Spleen (tissue), 13 donors: ENCODE measurements at places on chromosomes 5 and 9. TPM values are rescaled to one million over a fixed set of nuclear protein-coding genes. Genes with fewer than 3 reads are reported as not detected.
A peak's percentile ranks its signal among the peaks of the same experiment; 100 is the strongest.

DNA sequence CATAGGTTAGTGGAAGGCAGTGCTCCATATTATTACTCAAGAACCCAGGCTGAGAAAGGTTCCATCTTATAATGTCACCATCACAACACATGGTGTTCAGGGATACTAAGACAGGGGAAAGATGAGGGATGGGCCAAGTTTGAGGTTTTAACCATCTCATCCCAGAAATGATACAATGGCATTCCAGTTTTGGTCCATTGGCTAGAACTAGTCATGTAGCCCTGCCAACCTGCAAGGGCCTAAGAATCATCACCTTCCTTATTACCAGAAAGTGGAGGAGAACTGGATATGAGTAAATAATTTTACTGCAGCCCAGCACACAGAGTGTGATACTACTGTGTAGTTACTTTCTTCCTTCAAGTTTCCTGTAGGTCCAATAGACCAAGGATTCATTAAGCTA, 144.5 kb upstream of the ABCA1 start:
- no peaks in the 10 kb centered on the region for H3K36me3 ChIP-seq
- DNase-seq = no peak
- H3K4me1 ChIP-seq = peaks cover 8% of the 10 kb centered on the region
- no peaks in the 10 kb centered on the region for H3K27me3 ChIP-seq
- H3K27ac ChIP-seq = no peak overlapping the region

DNA sequence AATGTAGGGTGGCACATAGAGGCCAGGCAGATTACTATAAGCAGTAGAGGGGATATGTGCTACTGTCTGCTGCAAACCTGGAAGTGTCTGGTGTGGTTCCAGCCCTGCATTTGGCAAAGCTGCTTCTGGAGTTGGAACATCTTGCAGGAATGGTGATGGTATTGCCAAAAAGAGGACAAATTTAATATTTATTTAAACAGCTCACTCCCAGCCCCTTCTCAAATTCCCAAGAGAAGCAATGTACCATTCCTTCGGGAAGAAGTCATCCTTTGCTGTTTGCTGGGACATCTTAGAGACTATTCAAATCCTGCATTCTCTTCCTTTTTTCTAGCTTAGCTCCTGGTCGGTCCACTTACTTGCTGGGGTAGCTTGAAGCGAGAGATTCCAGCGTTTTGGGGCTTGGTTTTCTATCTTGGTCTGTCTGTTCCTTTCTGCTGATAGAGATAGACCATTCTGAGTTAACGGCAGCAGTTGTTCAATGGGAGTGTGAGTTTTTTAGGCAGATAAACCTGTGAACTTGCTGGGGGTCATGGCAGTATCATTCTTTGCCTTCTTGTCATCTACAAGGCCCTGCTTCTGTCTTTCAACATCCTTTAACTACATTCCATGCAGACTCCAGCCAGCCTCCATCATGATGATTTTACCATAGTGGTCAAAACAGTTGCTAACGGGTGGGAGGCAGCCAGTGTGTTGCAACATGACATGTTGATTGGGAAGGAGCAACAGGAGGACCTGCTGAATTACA, 69.9 kb downstream of the RCL1 start:
- no peaks in the 10 kb centered on the region for H3K27me3 ChIP-seq
- H3K4me1 ChIP-seq = no peaks in the 10 kb centered on the region
- no peak overlapping the region for H3K27ac ChIP-seq
- peaks cover 10% of the 10 kb centered on the region for H3K36me3 ChIP-seq
- H3K4me3 ChIP-seq = no peak overlapping the region
- DNase-seq = no peak

DNA sequence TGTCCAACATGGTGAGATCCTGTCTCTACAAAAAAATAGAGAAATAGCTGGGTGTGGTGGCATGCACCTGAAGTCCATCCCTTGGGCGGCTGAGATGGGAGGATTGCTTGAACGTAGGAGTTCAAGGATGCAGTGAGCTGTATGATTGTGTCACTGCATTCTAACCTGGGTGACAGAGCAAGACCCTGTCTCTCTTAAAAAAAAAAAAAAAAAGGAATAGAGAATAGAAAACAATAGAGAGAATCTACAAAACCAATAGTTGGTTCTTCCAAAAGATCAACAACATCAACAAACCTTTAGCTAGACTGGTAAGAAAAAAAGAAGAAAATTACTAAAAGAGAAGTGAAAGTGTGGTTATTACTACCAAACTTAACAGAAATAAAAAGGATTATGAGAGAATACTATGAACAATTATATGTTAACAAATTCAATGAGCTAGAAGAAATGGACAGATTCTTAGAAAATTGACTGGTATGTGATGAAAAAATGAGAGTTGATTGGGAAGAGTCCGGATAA, 8.1 kb upstream of the SLC38A9 start:
- no peaks in the 10 kb centered on the region for H3K27me3 ChIP-seq
- H3K36me3 ChIP-seq = no peaks in the 10 kb centered on the region
- no peak overlapping the region for H3K4me3 ChIP-seq
- no peak for DNase-seq
- H3K27ac ChIP-seq = no peak overlapping the region

- H3K4me3 ChIP-seq = no peak overlapping the region
- H3K27ac ChIP-seq = no peak overlapping the region
These were observed 39.0 kb downstream of the GOLPH3 start for GRCh38 chr5:32135086-32135485.

DNA sequence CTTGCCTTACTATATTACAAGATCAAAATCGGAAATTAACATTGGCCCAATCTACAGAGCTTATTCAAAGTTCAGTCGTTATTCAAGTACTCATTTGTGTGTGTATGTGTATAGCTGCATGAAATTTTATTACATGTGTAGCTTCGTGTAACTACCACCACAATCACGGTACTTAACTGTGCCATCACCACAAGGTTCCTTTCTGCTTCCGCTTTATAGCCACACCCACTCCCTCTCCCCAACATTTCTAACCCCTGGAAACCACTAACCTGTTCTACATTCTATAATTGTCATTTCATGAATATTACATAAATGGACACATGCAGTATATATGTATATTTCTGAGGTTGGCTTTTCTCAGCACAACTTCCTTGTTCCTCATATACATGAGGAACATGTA, 4.0 kb upstream of the TEX48 start:
- no peak for DNase-seq
- H3K36me3 ChIP-seq = no peaks in the 10 kb centered on the region
- H3K4me1 ChIP-seq = peaks cover 8% of the 10 kb centered on the region
- no peak overlapping the region for H3K4me3 ChIP-seq
- H3K27ac ChIP-seq = no peak overlapping the region
- peaks cover 2% of the 10 kb centered on the region for H3K27me3 ChIP-seq

DNA sequence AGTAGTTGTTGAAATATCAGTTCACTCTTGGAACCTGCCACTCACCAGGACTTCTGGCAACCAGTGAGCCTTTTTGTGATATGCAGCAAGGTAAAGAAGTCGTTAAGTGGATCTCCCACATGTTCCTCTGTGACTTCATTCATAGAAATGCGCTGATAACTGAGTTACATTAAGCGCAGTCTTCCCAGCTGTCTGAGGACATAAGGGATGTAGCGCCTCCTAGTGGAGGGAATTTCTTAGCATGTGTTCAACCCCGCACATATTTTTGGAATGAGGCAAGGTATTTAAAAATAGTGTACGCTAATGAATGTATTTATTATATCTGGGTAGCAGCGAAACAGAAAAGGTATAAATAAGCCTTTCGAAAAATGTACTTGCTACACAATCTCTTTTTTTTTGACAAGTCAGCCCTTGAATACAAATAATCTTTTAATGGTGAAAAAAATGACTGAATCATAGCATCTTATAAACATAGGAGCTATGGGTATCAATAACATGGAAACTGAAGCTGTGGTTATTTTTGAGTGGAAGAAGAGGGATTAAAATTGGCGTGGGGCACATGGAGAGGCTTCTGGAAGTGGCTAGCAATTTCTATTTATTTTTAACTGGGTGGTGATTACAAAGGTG, 38.0 kb downstream of the PALM2AKAP2 start:
- H3K36me3 ChIP-seq = no peaks in the 10 kb centered on the region
- H3K27ac ChIP-seq = no peak overlapping the region
- no peak for DNase-seq
- peaks cover 7% of the 10 kb centered on the region for H3K27me3 ChIP-seq
- H3K4me3 ChIP-seq = no peak overlapping the region

DNA sequence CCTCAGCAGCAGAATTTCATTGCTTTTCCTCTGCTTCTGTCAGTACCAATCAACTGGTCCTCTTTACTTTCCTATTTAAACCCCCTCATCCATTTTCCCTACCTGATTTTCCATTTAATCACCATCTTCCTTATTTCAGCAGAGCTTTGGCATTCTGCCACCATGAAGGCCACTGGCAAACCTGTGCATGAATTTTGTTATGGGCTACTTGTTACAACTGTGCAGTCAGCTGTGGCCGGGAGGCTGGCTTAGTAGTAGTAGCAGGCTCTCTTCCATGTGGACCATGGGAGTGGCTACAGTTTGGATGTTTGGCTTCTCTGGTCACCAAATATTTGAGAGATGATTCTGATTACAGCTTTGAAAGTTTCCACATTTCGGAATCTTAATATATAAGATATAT, 976.6 kb upstream of the SEMA6A start:
- no peaks in the 10 kb centered on the region for H3K4me1 ChIP-seq
- DNase-seq = no peak
- H3K4me3 ChIP-seq = no peak overlapping the region
- H3K27ac ChIP-seq = no peak overlapping the region
- H3K27me3 ChIP-seq = no peaks in the 10 kb centered on the region
- H3K36me3 ChIP-seq = no peaks in the 10 kb centered on the region

DNA sequence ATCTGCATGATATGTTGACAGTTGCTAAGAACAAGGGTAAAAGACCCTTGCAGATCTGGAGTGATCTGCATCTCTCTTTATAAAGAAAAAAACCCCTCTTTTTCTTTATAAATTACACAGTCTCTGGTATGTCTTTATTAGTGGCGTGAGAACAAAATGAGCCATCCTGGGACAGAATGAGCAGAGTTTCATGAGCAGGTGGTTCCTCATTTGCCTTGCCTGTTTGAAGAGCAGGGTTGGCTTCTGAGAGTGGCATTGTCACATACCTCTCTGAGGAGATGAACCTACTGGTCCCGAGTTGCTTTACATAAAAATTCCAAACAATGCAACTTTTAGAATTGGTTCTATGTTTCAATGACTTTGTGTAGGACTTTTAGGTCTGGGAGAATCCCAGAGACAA, 94.3 kb downstream of the INSYN2B start:
- H3K27ac ChIP-seq = no peak overlapping the region
- no peaks in the 10 kb centered on the region for H3K36me3 ChIP-seq

DNA sequence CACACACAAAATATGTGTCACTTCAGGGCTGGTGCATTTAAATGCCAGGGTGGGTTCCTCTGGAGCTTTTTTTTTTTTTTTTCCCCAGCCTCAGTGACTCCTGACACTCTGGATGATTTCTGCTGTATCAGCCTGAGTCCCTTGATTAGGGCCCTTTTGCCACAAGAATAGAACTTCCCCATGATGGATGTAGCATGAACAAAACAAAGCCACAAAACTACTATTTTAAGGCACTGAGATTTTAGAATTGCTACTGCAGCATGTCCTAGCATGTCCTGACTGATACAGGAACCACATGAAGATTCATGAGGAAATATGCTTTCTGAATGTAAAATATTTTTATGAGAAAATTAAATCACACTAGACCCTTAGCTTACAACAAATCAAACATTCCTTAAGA, 13.9 kb upstream of the ADGRD2 start:
- H3K36me3 ChIP-seq = no peaks in the 10 kb centered on the region
- H3K27ac ChIP-seq = no peak overlapping the region
- H3K4me1 ChIP-seq = no peaks in the 10 kb centered on the region
- peaks cover 21% of the 10 kb centered on the region for H3K27me3 ChIP-seq
- DNase-seq = no peak

- no peak for DNase-seq
- H3K36me3 ChIP-seq = no peaks in the 10 kb centered on the region
- peaks cover 71% of the 10 kb centered on the region for H3K4me1 ChIP-seq
- no peak overlapping the region for H3K4me3 ChIP-seq
These were observed 1.5 kb upstream of the IRX2 start for GRCh38 chr5:2752821-2753439.

GRCh38 chr9:137255448-137256114, 454 bp downstream of the NELFB start:
- peaks cover 32% of the 10 kb centered on the region for H3K4me1 ChIP-seq
- H3K27me3 ChIP-seq = no peaks in the 10 kb centered on the region
- peak overlapping the region; percentile 100 for H3K4me3 ChIP-seq
- DNase-seq = no peak
- H3K27ac ChIP-seq = peak overlapping the region; percentile 86
- H3K36me3 ChIP-seq = no peaks in the 10 kb centered on the region

TSSK1B gene
- not detected for total RNA-seq

VLDLR gene
- total RNA-seq = 5.4 TPM

CAPSL gene
- not detected for total RNA-seq

CCDC107 gene
- 19.0 TPM for total RNA-seq

IFNK gene
- total RNA-seq = not detected

CD274 gene
- 26.7 TPM for total RNA-seq

HOMER1 gene
- total RNA-seq = 2.9 TPM

PELO gene
- 157 TPM for total RNA-seq
